Ureter (tissue), 1 donor: ENCODE measurements at places on chromosomes 11 and 22.
A peak's percentile ranks its signal among the peaks of the same experiment; 100 is the strongest.

DNA sequence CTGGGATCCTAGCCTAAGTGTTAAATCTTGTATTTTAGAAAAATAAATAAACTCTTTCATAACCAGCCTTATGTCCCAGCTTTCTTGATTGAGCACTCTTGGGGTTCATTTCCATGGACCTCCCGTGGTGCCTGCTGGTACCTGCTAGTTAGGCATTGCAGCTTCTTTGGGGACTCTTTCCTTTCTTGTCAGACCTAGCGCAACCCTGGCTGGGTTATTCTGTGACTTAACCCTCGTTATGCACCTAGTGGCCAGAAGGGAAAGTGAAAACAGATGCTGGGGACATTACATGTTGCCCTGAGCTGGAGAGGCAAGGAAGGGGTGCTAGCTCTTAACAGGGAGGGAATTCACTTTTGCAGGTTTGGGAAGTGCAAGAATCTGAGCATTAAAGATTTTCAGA, 46.8 kb downstream of the APIP start:
- no peak for DNase-seq

- no peak for DNase-seq
Measured at GRCh38 chr11:95277868-95278267, 46.9 kb upstream of the SESN3 start.

DNA sequence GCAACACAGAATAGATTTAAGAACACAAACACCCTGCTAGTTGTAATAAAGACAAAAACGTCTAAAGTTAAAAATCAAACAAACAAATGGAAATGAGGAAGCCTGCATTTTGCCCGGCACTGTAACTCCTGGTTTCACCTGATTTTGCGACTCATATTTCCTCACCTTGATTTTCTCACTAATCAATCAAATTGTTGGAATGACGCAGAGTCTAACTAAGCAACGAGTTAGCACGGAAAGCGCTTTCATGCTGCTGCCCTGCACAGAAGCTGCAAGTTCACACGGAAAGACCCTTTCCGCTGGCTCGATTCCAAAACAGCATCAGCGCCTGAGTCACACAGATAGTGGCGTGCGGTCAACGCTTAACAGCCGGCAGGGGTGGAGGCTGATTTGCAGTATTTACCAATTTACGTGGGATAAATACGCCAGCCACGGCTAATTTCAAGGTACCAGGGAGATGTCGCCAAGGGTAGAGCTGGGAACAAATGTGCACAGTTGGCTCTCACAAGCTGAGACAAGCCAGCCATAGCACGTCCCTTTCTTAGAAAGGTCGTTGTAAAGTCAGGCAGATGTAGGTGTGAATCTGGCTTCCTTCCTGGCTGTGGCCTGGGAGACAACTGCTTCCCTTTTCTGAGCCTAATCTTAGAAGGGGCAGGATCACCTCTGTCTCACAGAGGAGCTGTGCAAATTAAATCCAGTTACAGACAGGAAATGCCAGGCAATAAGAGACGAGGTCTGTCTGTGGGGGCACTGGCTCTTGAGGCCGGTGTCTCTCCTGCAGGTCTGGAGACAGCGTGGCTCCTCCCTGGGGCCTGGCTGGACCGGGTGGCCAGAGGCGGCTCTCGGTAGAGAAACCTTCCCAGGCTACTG, 76.9 kb upstream of the TTLL12 start:
- peak; percentile 65 for DNase-seq

- no peak for DNase-seq
Measured at GRCh38 chr11:67301313-67301921, 1.9 kb upstream of the SSH3 start.

GRCh38 chr11:26229981-26230380, 101.9 kb upstream of the ANO3 start:
- DNase-seq, result no peak

DNA sequence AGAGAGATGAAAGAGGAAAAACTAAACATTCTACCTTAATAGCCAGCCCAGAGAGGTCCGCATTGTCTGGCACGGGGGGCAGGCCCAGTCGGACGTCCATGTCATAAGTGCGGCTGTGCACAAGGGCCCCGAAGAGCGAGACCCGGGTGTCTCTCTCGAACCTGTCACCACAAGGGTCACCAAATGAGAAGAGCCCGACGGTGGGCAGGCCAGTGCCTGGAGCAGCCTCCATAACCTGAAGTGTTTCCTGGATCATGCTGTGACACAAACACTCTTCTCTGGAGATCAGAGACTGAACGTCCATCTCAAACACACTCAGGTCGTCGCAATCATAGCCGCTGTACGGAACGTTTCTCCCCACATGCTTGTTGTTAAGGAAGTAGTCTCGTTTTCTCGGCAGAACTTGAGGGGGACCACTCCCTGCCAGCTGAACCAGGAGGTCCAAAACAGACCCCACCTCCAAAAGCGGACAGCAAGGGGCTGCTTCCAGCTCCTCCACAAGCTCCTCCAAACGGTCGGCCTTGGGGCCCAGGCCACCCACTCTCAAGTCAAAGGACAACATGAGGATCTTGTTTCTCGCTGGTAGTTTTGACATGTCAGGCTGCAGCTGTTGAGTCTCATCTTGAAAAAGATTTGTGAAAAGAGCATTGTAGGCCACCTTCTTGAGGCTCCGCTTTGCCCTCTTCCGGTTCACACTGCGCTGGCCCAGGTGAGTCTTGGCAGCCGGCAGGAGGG, 971 bp downstream of the TUBGCP6 start:
- DNase-seq, result no peak

DNA sequence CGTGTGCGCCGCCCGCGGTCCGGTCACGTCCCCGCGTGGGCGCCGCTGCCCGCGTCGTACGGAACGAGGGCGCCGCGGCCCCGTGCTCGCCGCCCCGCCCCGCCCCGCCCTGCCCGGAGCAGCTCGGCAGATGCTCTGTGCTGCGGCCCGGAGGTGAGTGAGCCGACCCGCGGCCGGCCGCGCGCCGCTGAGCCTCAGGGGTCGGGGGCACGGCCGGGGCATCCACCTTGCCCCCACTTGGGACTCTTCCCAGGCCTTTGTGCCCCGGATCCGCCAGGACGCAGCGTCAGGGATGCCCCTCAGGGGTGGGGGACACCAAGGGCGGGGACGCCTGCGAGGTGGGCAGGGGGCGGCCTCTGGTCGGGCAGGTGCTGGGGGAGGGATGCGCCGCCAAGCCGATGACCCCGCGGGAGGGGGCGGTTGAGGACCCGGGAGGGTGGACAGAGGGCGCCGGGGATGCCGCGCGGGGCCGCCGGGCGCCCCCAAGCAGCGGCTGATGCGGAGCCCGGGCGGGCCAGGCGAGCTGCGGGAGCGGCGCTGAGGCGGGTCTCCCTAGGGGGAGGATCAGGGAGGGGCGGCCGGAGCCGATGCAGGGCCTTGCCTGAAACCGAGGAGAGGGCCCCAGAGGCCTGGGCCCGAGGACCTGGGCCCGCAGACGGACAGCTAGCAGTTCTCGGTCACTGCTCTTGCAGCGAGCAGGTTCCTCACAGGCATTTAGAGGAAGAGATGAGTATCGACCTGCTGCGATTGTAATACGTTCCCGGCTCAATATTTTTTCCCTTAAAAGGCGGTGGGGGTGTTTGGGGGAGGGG, at the start of gene GNAZ:
GNAZ (plus strand) TSS at position 102 of the 812 bp plus-strand sequence. CDS start 25,177 bp downstream, outside the sequence.
- no peak for DNase-seq

DNA sequence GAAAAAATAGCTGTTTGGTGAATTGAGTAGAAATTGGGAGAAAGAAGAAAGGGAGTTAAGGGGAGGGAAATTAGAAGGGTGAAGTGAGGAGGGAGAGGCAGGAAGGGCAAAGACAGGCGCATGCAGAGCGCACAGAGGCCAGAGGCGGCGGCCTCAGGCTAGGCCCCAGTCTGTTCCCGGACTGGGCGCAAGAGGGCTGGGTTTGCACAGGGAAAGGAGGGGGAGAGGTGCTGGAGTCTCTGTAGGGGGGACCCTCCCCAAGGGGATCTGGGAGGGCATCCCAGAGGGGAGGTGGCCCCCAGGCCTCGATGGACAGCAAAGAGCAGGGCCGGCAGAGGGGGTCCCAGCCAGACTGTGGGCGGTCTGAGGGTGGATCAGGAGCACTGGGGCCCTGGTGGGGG, 1.3 kb upstream of the FLRT1 start:
- DNase-seq, result no peak

- DNase-seq, result peak; percentile 32
Measured at GRCh38 chr22:44453441-44454112, 44.5 kb downstream of the RTL6 start.

DNA sequence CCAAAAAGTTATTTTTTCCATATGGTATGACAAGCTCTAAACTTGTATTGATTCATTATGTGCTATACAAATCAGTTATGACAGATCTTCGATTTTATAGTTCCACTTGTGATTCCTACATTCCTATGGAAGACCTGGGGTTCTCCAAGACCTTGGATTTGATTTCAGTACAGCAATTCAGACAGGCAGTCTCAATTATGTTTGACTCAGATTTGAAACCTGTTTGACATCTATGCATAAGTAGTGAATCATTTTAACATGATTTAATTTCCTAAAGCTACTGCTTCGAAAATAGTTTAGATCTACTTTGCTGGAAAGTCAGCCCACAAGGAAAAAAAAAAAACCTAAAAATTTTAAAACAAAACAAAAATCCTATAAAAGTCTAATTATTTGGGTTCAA, 820.4 kb downstream of the LUZP2 start:
- no peak for DNase-seq

GRCh38 chr11:69774354-69775162, 583 bp downstream of the FGF4 start:
- DNase-seq, result no peak

- DNase-seq, result no peak
Measured at GRCh38 chr11:2772544-2773031, 72.8 kb upstream of the KCNQ1OT1 start.

DNA sequence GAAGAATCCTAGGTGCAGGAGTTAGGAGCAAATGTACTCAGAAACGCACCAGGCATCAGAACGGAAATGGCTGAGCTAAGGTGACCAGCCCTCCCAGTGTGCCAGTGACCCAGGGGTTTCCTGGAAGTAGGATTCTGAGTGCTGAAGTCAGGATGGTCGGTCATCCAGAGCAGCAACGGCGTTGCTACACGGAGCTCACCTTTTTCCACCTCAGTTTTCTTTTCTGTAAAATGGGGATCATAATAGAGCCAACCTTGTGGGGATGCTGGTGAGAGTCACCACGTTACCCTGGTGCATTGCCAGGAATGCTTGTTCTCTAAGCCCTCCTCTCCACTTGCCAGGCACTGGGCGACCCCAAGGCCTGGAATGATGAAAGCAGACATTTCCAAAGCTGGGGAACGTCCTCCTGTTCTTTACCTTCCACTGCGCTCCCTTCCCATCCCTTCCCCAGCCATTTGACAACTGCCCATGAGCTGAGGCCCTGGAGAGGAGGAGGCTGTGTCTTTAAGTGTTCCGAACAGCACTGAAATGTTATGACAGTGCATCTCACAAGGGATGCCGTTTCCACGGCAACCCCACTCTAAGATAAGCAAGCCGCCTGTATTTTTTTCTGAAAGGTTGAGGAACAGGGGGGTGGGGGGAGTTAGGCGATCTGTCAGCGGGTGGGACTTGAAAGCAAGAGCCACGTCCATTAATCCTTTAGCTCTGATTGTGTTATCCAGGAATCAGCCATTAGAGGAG, 66.8 kb downstream of the TSPAN18 start:
- no peak for DNase-seq

- no peak for DNase-seq
Measured at GRCh38 chr11:1153105-1153950, 4.4 kb upstream of the MUC5AC start.

DNA sequence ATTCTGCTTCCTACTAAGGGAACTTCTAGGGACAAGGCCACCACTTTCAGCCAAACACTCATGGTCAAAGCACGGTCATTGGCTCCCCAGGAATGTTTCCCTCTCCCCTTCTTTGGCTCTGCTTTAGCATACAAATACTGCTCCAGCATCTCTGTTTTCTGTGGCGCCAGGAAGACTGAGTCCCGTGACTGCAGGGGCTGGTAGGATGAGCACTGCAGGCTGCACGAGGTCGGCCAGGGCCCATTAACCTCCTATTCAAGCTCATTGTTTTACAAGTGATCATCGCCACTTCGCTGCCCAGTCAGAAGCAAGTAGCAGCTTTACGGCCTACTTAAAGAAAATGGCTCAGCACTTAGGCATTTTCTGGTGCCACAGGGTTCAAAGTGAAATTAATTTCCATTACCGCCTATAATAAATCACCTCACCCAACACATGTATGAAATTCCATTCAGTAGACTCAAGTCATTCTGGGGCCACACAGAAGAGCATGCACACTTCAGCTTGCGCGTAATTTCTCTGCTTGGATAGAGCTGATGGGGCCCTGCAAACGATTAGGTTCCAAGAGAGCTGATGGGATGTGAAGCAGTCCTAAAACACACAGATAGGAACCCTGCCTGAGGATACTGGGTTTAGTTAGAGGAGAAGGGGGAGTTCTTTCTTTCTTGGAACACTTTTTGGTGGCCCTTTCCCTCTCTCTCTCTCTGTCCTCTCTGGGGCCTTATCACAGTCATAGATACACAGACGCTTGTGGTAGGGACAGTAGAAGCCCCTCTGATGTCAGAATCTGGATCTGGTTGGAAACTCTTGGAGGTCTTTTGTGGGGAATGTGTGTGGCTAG, 173.7 kb downstream of the KIF18A start:
- DNase-seq, result peak; percentile 42

DNA sequence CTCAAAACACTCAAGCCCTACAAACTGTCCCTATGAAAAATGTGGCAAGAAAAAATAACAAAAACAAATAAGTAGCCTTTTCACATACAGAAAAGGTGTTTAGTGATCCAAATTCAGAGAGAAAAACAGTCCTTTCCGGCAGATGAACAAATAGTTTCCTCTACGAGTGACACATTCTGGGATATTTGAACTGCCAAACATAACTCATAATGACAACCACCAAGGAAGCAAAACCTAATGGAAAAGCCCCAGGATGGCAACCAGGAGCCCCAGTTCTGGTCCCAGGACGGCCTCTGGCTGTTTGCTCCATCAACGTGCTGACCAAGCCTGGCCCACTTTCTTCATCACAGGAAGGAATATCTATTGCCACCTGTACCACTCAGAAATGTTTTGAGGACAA, 6.0 kb downstream of the PACSIN2 start:
- DNase-seq, result no peak

DNA sequence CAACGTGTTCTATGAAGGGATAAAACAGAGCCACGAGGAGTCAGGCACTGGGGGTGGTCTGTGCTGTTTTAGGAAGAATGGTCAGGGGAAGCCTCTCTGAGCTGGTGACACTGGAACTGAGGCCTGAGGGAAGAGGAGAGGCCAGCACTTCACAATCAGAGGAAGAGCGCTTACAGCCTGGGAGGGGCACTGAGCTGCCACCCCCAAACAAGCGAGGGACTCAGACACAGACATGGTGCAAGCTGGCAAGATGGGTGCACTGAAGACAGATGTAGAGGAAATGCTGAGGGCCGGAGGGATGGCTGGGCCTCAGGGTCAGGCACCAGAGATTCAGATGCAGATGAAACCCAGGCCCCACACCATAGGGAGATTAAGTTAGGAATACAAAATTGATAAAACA, 40.0 kb upstream of the TP53I11 start:
- DNase-seq, result no peak

GRCh38 chr11:46672381-46672839, 28.0 kb downstream of the ARHGAP1 start:
- no peak for DNase-seq

GRCh38 chr11:77636731-77637344, 756 bp downstream of the CLNS1A start:
- no peak for DNase-seq

- no peak for DNase-seq
Measured at GRCh38 chr22:45237065-45237990, 3.4 kb downstream of the KIAA0930 start.
